ENCODE measurements at places on chromosomes 12 and 14. TPM values are rescaled to one million over a fixed set of nuclear protein-coding genes. Genes with fewer than 3 reads are reported as not detected.

DNA sequence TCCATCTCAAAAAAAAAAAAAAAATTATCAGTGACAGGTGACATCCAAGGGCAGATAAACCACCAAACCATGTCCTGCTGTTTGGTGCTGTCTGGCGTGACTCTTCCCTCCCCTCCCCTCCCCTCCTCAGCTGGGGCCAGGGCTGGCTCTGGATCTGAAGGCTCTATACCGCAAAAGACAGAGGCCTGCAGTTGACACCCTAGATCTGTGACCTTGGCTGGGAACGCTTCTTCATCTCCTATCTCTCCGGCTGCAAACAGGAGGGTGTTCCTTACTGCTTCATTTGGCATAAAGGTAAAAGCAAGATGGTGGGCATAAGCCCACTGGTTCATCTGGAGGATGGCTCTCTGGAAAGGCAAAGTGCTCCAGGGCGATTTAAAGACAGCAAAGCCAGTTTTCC, 126.8 kb upstream of the PRMT8 start:
- no peaks in the 10 kb centered on the region for H3K36me3 ChIP-seq
- H3K27ac ChIP-seq, result no peak overlapping the region
- DNase-seq, result peak; percentile 52
- H3K4me3 ChIP-seq, result no peak overlapping the region

DNA sequence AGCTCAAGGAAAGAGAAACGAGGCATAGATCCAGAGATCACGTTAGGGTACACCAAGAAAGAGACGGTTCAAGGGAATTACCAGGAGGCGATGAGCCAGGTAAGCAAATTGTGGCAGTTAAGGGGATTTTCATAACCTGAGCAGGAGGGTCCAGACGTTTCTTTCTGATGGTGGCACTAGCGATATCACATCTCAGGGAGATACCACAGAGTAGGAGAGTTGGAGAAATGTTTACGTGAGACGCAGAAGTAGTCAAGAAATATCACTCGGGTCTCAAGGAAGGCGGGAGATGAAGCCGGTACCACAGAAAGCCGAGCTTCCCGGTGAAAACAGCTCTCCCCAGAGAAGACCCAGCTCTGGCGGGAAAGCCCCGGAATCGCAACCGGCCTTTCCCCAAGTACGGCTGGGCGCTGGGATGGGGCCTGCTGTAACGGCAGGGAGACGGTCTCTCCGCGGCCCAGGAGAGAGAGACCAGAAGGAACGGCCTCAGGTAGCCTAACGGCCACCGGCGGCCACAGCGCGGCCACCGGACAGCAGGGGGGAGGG, 485 bp downstream of the SENP1 start:
- no peak for DNase-seq
- H3K36me3 ChIP-seq, result no peaks in the 10 kb centered on the region
- H3K27ac ChIP-seq, result peak overlapping the region; percentile 91
- peaks cover 26% of the 10 kb centered on the region for H3K4me1 ChIP-seq
- peak overlapping the region; percentile 82 for H3K4me3 ChIP-seq

GRCh38 chr12:127118251-127118650, 1148.7 kb upstream of the TMEM132C start:
- H3K4me3 ChIP-seq, result no peak overlapping the region
- H3K36me3 ChIP-seq, result no peaks in the 10 kb centered on the region

CLMN gene
- 19.6 TPM for total RNA-seq

BEGAIN gene
- 3.4 TPM for total RNA-seq

GPR137C gene
- 0.74 TPM for total RNA-seq

DIABLO gene
- 47.9 TPM for total RNA-seq
